T-cell (primary cell): ENCODE measurements at places on chromosomes 11 and 22.

- peaks cover 31% of the 10 kb centered on the region for H3K4me1 ChIP-seq
- H3K27me3 ChIP-seq = peaks cover 2% of the 10 kb centered on the region
- no peak for DNase-seq
- H3K27ac ChIP-seq = no peak overlapping the region
- no peaks in the 10 kb centered on the region for H3K36me3 ChIP-seq
- no peak overlapping the region for H3K4me3 ChIP-seq
These were observed 41.9 kb downstream of the MYEOV start for GRCh38 chr11:69335781-69336405.

DNA sequence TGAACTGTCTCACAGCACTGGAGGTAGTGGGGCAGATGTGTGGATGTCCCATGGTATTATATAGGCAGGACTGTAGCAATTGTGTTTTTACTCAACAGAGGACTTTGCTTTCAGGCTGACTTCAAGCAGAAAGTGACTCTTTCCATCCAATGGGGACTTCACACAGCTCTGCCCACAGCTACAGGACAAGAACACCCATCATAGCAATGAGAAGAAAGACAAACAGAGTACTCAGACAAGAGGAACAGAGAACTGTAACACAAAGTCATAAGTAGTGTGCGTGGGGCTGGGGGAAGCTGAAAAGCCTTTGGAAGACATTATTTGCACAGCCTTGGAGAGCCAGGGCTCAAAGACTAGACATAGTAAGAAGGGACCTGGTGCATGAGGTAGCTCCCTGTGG is 70.3 kb downstream of the CCDC81 start:
- no peaks in the 10 kb centered on the region for H3K27me3 ChIP-seq
- peaks cover 6% of the 10 kb centered on the region for H3K36me3 ChIP-seq
- H3K4me3 ChIP-seq = no peak overlapping the region
- H3K4me1 ChIP-seq = no peaks in the 10 kb centered on the region

DNA sequence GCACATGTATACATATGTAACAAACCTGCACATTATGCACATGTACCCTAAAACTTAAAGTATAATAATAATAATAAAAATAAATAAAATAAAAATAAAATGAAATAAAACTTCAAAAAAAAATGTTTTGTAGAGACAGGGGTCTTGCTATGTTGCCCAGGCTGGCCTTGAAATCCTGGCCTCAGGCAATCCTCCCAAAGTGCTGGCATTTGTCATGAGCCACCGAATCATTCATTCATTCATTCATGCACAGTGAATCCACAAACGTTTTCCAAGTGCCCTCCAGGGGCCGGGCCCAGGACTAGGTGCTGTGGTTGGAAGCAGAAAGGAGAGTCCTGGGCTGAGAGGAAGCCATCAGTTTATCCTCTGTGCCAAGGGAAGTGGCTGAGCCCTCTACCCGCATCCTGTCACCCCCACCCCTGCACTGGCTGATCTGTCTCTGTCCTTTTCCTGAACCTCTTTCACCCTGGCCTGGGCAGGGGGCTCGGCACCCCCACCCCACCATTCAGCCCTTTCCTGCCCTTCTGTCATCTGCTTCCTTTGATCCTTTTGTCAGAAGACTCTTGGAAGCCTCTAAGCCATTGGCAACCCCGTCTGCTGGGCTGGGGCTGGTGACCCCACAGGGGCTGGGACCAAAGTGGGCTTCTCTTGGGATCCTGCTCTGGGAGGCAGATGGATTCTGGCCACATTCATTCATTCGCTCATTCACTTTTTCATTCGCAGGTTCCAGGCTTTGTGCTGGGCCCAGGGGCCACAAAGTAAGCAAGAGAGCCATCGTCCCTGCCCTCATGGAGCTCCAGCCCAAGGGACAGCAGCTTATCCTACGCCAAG is 84.3 kb downstream of the IGLL1 start:
- H3K36me3 ChIP-seq = no peaks in the 10 kb centered on the region
- H3K27ac ChIP-seq = no peak overlapping the region
- H3K4me3 ChIP-seq = no peak overlapping the region
- no peaks in the 10 kb centered on the region for H3K27me3 ChIP-seq
- peaks cover 13% of the 10 kb centered on the region for H3K4me1 ChIP-seq

- H3K27me3 ChIP-seq = no peaks in the 10 kb centered on the region
- H3K4me3 ChIP-seq = no peak overlapping the region
- peaks cover 21% of the 10 kb centered on the region for H3K36me3 ChIP-seq
- no peak for DNase-seq
- no peak overlapping the region for H3K27ac ChIP-seq
These were observed 56.8 kb downstream of the DGCR2 start for GRCh38 chr22:19065298-19065859.

DNA sequence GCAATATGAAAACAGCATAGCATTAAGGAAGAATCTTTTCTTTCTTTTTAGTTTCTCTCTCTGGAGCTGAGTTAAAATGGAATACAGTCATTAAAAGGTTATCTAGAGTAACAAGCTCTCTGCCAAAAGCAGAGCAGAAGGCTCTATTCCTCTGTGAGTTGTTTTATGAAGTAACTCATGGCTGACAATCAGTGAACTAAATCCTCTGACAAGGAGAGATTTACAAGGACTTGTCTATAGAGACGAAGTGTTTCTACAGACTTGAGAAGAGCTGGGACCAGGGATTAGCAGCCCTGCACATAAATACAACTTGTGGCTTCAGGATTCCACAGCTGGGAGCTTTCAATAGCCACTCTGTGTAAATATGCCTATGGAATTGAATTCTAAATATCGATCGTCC is 192.5 kb upstream of the RAG2 start:
- H3K4me3 ChIP-seq = no peak overlapping the region
- H3K36me3 ChIP-seq = no peaks in the 10 kb centered on the region

DNA sequence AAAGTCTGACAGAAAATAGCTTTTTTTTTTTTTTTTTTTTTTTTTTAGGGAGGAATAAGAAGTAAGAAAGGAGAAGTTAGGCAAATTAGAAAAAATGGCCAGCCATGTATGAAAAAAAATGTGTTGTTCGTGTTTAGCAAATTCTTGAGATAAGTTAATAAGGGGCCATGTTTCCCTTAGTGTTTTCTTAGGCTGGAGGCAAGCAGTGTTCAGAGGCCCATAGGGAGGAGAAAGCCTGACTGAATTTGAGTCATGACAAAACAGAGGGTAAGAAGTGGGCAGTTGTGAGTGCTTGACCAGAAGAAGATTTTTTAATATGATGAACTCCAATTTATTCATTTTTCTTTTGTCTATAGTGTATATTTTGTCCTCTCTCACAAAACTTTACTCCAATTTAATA is 766.4 kb downstream of the FAM181B start:
- H3K4me3 ChIP-seq = no peak overlapping the region
- DNase-seq = no peak
- H3K27ac ChIP-seq = no peak overlapping the region
- H3K36me3 ChIP-seq = no peaks in the 10 kb centered on the region
- H3K4me1 ChIP-seq = peaks cover 3% of the 10 kb centered on the region

DNA sequence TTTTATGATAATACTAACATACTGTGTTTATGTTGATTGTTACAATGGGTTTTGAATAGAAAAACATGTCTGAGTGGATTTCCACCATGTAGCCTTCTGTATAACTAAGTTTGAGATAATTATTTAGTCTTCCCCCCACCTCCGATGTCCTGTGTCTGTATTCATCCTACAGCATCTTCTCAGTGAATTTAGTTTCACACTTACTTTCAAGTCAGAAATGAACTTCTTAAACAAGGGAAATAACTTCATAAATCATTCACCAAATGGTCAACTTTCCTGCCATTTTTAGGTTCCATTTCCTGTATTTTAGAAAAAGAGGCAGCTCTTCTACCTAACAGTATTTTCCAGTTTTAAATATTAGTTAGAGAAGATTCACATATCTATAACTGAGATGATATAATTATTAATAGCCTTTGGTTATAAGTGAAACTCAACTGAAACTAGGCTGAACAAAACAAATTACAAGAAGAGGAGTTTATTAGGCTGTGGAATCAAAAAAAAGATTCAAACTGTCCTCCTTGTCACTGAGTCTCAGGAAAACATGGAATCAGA is 3.5 kb downstream of the OR51B5 start:
- no peaks in the 10 kb centered on the region for H3K27me3 ChIP-seq
- DNase-seq = no peak
- no peaks in the 10 kb centered on the region for H3K36me3 ChIP-seq
- H3K27ac ChIP-seq = no peak overlapping the region
- no peaks in the 10 kb centered on the region for H3K4me1 ChIP-seq
- no peak overlapping the region for H3K4me3 ChIP-seq

DNA sequence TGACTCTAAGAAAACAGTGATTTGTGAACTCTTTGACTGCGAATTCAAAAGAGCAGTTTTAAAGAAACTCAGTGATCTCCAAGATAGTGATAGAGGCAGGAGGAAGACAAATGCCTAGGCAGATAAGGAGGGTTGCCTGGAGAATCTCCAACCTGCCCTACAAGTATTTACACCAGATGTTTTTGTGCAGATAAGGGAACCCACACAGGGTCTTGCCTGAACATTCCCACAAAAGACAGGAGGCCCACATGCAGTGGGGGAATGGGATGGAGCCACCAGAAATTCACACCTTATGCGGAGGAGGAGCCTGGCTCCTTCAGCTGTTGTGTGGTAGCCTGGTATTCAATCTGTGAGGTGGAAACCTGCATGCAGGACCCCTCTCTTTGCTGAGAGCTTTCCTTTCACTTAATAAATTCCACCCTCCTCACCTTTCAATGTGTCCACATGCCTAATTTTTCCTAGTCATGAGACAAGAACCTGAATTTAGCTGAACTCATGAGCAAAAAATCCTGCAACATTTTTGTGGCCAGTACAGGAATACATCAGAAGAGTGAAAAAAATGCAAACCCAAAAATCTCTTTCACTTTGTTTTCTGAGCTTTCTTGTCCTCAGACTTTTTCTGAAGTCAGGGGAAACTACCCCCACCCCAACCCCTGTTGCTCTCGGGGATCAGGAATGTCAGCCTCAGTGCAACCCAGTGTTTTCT is 8.1 kb upstream of the GLYAT start:
- no peak overlapping the region for H3K4me3 ChIP-seq
- no peak overlapping the region for H3K27ac ChIP-seq
- no peaks in the 10 kb centered on the region for H3K27me3 ChIP-seq
- H3K36me3 ChIP-seq = no peaks in the 10 kb centered on the region
